Thymus (tissue), 14 donors: ENCODE measurements at places on chromosomes 7 and 10. TPM values are rescaled to one million over a fixed set of nuclear protein-coding genes. Genes with fewer than 3 reads are reported as not detected.

DNA sequence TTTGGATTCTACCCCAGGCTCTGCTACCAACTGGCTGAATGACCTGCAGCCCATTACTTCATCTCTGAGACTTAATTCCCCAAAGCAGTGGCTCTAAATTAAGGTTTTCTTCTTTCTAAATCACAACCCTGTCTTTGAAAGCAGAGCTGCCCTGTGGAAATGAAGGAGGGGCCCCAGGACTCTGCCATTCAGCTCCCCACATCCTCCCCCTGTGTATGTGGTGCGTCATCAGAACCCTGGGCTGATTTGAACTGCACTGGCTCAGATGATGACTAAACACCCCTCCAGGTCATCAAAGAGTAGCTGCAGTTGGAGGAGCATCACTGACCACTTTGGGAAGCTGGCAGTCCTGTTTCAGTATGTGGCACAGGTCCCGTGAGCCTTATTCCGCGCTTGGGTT is 46.6 kb downstream of the BPGM start:
- DNase-seq: no peak

- DNase-seq: no peak
Measured at GRCh38 chr10:70078329-70078728, 25.7 kb downstream of the MACROH2A2 start.

GRCh38 chr7:135271255-135271615 is 37.6 kb downstream of the STRA8 start:
- DNase-seq: no peak

GRCh38 chr10:93032105-93032808 is 28.3 kb upstream of the CYP26C1 start:
- DNase-seq: no peak

DNA sequence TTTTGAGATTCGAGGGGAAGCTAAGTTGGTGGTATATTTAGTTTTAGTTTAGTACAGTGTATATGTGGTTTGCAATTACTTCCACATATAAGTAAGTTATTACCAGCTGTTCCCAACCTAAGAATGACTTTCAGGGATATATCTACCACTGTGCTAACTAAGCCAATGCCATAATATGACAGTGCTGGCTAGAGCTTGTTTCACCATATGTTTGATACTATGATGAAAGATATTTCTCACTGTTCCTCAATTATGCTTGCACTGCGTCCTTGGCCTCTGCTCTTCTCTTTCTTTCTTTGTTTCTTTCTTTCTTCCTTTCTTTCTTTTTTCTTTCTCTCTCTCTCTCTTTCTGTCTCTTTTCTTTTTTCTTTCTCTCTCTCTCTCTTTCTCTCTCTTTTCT is 113.8 kb upstream of the SKAP2 start:
- no peak for DNase-seq

Gene GHRHR
- polyA plus RNA-seq: 0.68 TPM

- no peak for DNase-seq
Measured at GRCh38 chr7:603152-603951, 83.7 kb upstream of the PDGFA start.

Gene SPDYE8
- polyA plus RNA-seq: 0.07 TPM

DNA sequence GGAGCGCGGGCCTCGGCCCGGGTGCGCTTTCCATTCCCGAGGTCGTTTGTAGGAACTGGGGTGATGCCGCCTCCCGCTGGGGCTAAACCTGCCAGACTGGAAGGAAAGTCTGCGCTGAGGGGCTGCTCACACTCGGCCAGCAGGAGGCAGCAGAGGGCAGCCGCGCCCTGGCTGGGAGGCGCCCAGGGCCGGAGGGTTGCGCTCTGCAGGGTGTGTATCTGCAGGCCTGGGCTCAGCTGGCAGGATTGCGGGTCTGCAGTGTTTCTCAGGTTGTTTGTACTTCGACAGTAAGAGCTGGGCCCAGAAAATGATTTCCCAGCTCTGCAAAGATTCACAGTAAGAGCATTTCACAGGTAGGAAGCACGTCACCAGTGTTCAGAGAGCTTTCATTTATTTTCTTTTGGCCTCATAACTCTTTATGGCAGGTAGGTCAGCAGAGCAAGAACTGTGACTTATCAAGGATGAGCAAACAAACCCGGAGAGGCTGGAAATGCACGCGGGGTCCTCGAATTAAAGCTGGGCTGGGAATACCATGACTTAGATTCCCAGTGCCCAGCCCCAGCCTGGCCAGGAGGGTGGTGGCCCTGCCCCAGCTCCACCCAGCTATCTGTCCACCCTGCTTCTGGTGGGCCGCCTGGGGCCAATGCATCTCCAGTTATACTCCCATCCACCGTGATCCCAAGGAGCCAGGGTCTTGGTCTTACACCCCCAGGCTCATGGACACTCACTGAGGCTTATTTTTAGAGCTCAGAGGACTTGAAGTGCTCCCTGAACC is 15.2 kb upstream of the PPP2R2D start:
- DNase-seq: peak; percentile 59

DNA sequence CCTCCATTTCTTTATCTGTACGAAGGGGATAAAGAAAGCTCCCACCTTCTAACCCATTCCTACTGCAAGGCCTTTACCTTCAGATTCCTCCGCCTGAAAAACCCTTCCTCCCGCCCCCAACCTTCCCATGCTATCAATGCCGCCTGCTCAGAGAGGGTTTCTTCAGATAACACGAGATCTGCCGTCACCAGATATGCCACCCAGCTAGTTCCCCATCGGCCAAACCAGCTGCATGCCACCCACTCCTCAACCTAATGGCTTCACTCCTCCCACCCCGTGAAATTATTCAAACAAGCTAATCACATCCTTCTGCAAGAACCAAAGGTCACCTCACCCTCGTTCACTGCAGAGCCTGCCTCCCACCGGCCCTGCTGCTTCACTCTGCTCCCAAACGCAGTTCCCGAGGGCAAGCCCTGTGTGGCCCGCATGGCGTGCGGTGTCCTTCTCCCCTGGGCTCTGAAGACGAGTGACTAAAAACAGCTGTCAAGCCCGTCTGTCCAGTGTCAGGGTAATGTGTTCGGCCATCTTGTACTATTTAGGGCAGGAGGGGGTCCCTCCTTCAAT is 46.8 kb upstream of the TMEM213 start:
- no peak for DNase-seq
